ENCODE measurements at places on chromosomes 7 and 10.

GRCh38 chr10:61797304-61798153 lies 104.0 kb upstream of the ARID5B start:
- no peak for DNase-seq

DNA sequence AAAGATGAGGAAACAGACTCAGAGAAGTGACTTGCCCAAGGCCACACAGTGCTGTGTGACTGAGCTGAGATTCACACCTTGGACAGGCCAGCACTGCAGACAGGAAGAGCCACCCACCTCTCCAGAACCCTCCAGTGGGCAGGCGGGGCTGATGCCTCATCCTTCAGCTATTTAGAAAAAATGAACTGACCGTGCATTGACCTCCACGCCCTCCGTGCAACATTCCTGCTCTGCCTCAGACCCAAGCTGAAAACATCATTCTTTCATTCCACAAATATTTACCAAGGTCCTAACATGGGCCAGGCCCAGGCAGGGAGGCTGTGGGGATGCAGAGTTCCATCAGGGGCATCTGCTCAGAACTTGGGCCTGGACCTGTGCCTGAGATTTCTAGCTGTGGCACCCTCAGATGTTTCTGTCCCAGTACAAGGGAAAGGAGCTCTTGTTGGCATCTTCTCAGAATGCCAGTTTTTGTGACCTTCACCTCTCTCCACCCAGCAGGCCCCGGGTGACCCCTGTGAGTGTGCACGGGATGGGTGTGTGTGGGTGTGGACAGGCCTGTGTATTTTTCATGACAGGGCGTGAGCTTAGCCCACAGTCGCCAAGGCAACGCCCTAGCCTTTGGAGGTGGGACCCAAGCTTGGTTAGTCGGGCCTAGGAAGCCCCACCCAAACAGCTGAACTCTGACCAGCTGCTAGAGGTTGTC lies 6.5 kb downstream of the VSIR start:
- peak; percentile 99 for DNase-seq

- DNase-seq, result no peak
Measured at GRCh38 chr10:56091872-56092271, 269.2 kb downstream of the ZWINT start.

DNA sequence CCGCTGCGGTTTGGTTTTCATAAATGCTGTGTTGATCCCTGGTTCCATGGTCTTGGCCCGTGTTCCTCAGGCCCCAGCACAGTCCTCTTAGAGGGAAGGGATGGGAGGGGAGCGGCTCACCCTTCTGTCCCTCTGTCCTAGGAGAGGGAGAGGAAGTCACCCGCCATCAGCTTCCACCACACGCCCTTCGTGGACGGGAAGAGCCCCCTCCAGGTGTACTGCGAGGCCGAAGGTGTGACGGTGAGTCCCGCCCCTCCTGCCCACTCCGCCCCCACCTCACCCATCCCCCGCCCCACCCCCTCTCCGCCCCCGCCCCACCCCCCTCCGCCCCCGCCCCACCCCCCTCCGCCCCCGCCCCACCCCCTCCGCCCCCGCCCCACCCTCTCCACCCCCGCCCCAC lies 37.5 kb upstream of the DPYSL4 start:
- DNase-seq, result no peak

GRCh38 chr10:116155191-116155590 lies 117.8 kb downstream of the GFRA1 start:
- no peak for DNase-seq

DNA sequence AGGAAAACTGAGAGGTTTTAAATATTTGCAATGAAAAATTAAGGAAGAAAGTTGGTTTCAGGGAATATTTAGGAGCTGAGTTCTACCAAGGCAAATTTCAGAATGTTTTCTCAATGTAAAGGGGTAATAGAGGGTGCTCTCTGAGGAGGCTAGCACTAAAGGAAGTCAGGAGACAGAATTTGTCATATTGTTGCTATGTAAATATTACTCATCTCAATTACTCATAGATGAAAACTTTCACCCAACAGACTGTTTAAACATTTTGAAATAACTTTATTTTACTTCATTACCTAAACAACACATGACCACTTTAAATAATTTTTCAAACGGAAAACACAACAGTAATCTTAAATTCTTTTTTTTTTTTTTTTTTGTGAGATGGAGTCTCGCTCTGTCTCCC lies 274.8 kb upstream of the NRG3 start:
- DNase-seq, result peak; percentile 75

DNA sequence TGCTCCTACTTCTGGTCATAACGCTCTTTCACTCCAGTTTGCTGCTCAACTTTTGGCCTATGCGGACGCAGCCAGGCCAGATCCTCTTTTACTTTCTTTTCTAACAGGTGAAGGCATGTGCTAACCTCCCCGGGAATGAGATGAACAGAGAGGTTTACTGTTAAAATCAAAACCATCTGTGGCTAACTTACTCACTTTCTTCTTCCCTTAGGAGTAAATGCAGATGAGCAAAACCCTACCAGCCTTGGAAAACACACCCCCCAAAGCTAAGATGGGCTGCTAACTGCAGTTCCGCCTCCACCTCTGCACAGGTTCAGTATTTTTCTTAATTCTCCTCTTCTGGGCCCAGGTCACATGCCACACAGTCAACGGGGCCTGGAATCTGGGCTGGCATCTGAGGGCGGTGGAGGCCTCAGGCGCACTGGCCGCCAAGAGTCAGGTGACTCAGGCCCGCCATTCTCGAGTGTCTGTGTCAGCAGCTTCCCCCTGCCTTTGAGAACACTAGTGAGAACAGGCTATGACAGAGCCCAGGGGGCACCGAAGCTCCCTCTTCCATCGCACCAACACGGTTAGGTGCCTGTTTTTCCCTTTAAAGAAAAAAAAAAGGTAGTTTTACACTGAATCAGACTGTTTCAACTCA lies 11.1 kb downstream of the FAM53B start:
- peak; percentile 64 for DNase-seq

- DNase-seq, result peak; percentile 29
Measured at GRCh38 chr7:103988468-103989199, 824 bp downstream of the RELN start.

DNA sequence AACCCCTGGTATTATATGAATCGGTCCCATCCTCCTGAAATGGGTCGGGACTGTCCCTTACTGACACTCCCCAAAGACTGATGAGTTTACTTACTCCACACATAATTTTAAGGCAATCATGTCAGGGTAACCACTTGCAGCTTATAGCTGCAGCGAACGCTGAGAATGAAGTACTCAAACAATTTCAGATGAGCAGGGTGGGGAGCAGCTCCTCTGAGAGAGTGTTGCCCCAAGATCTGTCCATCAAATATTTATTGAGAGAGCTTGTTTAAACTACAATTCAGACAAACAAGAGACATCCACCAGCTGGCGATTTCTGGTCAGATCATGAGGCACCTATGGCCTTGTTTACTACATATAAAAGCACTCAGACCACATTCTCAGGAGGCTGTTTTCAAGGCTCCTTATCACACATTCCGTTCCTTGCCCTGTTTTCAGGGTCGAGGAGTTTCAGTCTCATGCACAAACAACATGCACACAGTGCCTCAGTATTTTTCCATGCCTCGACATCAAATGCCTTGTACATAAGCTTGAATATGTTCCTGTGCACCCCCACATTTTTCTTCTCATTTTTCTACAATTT lies 80.1 kb downstream of the THSD7A start:
- no peak for DNase-seq

DNA sequence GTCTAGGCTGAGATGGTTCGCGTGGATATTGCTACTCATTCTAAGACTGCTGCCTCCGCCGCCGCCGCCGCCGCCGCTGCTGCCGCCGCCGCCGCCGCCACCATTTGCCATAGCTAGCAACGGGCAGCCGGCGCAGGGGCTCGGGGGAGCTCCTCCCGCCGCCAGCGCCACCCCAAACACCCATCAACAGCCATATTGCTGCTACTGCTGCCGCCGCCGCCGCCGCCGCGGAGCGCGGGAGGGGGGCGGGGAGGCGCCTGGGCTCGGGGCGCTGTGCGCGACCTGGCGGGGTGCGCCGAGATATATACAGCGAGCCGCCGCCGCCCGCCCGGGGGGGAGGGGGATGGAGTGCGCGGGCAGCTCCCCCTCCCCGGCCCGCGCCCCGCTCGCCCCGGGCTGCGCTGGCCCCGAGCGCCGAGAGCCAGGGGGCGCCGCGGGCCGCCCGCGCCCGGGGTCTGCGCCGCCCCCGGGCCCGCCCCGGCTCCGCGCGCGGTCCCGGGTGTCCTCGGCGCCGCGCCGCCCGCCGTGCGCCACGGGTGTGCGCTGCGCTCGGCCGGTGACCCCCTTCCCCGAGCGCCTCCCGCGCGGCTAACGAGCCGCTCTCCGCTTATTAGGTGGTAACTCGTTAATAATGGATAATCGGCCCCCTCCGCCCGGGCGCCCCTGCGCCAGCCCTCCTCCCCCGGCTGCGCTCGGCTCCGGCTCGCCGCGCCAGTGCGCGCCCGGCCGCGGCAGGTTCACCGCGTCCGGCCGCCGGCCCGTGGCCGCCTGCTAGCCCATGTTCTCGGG lies at the start of gene KCNMA1:
Gene KCNMA1 (minus strand): TSS at position 277 of the 789 bp plus-strand sequence.
- DNase-seq, result peak; percentile 32

DNA sequence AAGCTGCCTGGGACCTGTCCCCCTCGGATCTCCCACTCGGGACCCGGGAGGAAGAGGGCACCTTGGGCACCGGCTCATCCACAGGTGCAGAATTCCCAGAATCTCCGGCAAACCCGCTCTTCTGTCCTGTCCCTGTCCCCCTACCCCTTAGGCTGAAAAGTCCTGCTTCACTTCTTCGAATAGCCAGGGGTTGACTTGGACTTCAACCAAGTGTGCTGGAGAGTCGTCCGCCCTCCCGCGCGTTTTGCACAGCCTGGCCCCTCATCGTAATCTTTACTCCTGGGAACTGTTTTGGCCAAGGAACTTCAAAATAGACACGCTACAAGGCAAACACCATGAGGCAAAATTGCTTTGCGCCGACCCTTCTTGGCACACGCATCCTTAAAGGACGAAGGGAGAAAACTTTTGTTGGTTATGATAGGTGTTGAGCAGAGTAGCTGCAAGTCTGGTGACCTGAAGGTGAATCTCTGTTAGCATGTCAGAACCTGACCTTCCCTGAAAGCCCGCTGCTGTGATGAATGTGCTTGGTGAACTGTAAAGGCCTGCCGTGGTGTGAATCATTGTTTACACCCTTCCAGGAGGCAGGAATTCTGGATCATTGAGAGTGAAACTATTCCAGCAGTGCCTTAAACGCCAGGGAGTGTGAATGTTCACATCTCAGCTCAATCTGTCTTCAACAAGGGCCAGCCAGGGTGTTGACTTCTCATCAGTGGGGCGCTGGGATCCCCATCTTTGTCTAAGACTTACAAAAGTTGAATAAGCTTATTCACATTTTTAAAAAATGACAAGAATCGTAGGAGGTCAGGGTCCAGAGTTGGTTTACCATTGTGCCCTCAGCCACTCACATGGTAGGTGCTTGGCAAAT lies 589 bp upstream of the RAPGEF5 start:
- DNase-seq, result peak; percentile 83

- DNase-seq, result no peak
Measured at GRCh38 chr10:5711642-5712041, 27.0 kb downstream of the TASOR2 start.

GRCh38 chr7:35753761-35754603 lies 46.9 kb upstream of the SEPTIN7 start:
- no peak for DNase-seq
